Progenitor cell of endocrine pancreas (in vitro differentiated cells): ENCODE measurements at places on chromosomes 5 and 9. TPM values are rescaled to one million over a fixed set of nuclear protein-coding genes. Genes with fewer than 3 reads are reported as not detected.

Gene NAIP
- total RNA-seq = 39.4 and 46.3 TPM in 2 replicates

Gene PCDHA1
- not detected in 2 replicates for total RNA-seq

Gene IFNK
- total RNA-seq = not detected in 2 replicates

Gene EIF4E1B
- not detected in 2 replicates for total RNA-seq

Gene REEP2
- total RNA-seq = 20.0 and 22.1 TPM in 2 replicates

Gene TLX3
- total RNA-seq = not detected in 2 replicates

DNA sequence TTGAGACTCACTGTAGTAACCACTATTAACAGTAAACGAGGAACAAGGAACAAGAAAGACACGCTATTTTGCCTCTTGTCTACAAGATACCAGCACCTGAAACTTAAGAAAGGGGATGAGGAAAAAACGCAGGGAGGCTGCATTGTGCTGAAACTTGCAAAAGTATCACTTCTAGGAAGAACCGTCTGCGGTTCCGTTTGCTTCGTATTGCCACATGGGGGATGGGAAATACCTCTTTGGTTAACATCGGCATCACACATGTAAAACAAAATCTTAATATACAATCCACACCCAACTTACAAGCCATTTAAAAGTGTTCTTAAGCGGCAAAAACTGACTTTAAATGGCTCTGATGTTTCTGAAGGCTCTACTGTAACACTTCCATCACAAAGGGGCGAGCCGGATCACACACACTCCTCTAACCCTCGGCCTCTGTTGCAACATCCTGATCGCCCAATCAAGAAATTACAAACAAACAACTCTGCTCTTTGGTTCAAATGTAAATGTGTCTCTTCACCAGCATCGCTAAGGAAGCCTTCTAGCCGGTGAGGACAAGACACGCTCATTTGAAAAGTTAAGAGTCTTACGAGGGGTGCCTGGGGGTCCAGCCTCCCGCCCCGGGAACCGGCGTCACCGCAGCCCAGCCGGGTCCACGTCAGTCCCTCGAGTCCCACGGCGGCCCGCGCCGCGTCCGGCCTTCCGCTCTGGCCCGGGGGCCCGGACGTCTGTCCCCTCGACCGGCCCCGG is 621 bp downstream of the SEC16A start:
- peaks cover 25% of the 10 kb centered on the region for H3K4me1 ChIP-seq
- H3K27me3 ChIP-seq = peaks cover 3% of the 10 kb centered on the region
- H3K36me3 ChIP-seq = peaks cover 1% of the 10 kb centered on the region
- peak overlapping the region; percentile 96 for H3K4me3 ChIP-seq
- DNase-seq = no peak
- peak overlapping the region; percentile 93 for H3K27ac ChIP-seq

GRCh38 chr5:135869935-135870334 is 25.7 kb downstream of the IL9 start:
- DNase-seq = no peak
- no peaks in the 10 kb centered on the region for H3K4me1 ChIP-seq
- H3K27me3 ChIP-seq = peaks cover 12% of the 10 kb centered on the region
- H3K4me3 ChIP-seq = no peak overlapping the region
- H3K27ac ChIP-seq = no peak overlapping the region

DNA sequence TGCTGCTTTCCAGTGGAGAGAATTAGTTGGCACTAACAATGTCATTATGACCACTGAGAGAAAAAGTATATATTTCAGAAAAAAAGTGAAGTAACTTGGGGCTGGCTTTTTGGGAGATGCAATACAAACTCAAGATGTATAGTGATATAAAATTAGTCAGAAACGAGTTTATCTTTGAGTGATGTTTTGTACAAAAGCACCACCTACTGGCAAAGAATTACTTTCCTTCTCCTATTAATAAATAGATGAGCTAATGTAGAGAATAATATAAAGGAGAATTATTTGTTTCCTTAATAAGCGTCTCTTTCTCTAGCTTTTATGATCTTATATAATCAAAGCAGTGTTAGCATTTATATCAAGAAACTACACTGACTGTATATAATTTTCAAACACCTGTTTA is 158.8 kb downstream of the MEF2C start:
- peaks cover 5% of the 10 kb centered on the region for H3K4me1 ChIP-seq
- no peak for DNase-seq
- H3K36me3 ChIP-seq = no peaks in the 10 kb centered on the region
- H3K27ac ChIP-seq = no peak overlapping the region

- H3K4me1 ChIP-seq = no peaks in the 10 kb centered on the region
- DNase-seq = no peak
- no peaks in the 10 kb centered on the region for H3K36me3 ChIP-seq
- no peak overlapping the region for H3K27ac ChIP-seq
- no peak overlapping the region for H3K4me3 ChIP-seq
These were observed 16.5 kb upstream of the IRX4 start for GRCh38 chr5:1899201-1899600.

- H3K4me1 ChIP-seq = no peaks in the 10 kb centered on the region
- no peaks in the 10 kb centered on the region for H3K36me3 ChIP-seq
- H3K27ac ChIP-seq = no peak overlapping the region
These were observed 7.3 kb upstream of the SMIM3 start for GRCh38 chr5:150771034-150771795.

GRCh38 chr5:16144416-16144815 is 35.2 kb downstream of the MARCHF11 start:
- DNase-seq = no peak
- no peak overlapping the region for H3K27ac ChIP-seq
- no peaks in the 10 kb centered on the region for H3K36me3 ChIP-seq
- no peaks in the 10 kb centered on the region for H3K4me1 ChIP-seq
- no peaks in the 10 kb centered on the region for H3K27me3 ChIP-seq
- H3K4me3 ChIP-seq = no peak overlapping the region

DNA sequence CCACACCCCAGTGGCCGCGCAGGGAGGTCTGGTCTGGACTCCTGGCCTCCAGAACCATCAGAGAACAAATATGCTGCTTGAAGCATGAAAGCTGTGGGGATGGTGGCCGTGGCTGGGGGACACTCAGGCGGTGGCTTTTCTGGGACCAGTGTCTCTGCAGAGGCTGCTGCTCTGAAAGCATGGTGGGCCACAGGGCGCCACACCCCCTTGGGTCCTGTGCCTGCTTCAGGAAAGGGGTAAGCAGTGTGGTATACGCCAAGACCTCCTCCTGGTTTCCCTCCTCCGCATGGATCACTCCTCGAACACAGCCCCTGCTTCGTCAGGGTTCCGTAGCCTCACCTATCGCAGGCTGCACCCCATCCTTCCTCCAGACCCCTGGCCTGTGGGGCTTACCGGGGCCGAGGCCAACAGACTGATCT is 19.7 kb upstream of the TERT start:
- H3K4me1 ChIP-seq = peaks cover 22% of the 10 kb centered on the region
- H3K4me3 ChIP-seq = no peak overlapping the region
- peaks cover 8% of the 10 kb centered on the region for H3K36me3 ChIP-seq
- peaks cover 4% of the 10 kb centered on the region for H3K27me3 ChIP-seq
- no peak overlapping the region for H3K27ac ChIP-seq
- DNase-seq = no peak

- H3K4me3 ChIP-seq = no peak overlapping the region
- H3K4me1 ChIP-seq = no peaks in the 10 kb centered on the region
- peaks cover 3% of the 10 kb centered on the region for H3K27me3 ChIP-seq
- no peaks in the 10 kb centered on the region for H3K36me3 ChIP-seq
- peak; percentile 15 for DNase-seq
- no peak overlapping the region for H3K27ac ChIP-seq
These were observed 100.4 kb downstream of the TRIM36 start for GRCh38 chr5:115069087-115069968.

DNA sequence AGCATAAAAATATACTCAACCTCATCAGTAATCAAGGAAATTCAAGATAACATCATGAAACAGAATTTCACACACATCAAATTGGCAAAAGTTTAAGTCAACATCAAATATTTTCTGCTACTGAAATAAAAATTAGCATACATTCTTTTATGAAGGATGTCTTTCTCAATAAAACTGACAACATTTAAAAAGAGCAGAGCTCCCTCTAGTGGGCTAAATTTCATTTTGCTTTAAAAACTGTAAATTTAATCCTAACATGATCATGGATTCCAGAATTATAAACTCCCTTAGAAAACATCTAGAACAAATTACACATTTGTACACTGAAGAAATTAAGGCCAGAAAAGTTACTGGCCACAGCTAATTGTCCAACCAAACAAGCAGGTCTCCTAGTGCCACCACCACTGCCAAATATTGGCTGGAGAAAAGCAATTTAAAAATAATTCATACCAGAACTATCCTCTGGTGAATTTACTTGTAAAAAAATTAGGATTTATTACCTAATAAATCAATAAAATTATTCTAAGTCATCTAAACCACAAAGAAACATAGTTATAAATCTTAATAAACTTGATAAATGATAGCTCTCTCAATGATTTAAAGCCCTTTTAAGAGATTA is 31.2 kb downstream of the DEPDC1B start:
- H3K27me3 ChIP-seq = no peaks in the 10 kb centered on the region
- H3K4me1 ChIP-seq = peaks cover 40% of the 10 kb centered on the region
- H3K4me3 ChIP-seq = no peak overlapping the region
- DNase-seq = no peak

DNA sequence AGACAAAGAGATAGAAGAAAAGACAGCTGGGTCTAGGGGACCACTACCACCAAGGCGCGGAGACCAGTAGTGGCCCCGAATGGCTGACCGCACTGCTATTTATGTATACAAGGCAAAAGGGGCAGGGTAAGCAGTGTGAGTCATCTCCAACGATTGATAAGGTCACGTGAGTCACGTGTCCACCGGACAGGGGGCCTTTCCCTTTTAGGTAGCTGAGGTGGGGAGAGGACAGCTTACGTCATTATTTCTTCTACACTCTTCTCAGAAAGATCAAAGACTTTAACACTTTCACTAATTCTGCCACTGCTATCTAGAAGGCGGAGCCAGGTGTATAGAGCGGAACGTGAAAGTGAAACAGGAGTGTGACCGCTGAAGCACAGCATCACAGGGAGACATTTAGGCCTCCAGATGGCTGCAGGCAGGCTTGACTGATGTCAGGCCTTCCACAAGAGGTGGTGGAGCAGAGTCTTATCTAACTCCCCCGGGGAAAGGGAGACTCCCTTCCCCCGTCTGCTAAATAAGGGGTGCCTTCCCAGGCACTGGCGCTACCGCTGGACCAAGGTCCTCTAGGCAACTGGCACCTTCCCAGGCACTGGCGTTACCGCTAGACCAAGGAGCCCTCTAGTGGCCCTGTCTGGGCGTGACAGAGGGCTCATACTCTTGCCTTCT is 6.1 kb upstream of the PRR16 start:
- no peaks in the 10 kb centered on the region for H3K36me3 ChIP-seq
- peaks cover 16% of the 10 kb centered on the region for H3K4me1 ChIP-seq
- peaks cover 23% of the 10 kb centered on the region for H3K27me3 ChIP-seq
- DNase-seq = peak; percentile 43
- H3K4me3 ChIP-seq = peak overlapping the region; percentile 48

DNA sequence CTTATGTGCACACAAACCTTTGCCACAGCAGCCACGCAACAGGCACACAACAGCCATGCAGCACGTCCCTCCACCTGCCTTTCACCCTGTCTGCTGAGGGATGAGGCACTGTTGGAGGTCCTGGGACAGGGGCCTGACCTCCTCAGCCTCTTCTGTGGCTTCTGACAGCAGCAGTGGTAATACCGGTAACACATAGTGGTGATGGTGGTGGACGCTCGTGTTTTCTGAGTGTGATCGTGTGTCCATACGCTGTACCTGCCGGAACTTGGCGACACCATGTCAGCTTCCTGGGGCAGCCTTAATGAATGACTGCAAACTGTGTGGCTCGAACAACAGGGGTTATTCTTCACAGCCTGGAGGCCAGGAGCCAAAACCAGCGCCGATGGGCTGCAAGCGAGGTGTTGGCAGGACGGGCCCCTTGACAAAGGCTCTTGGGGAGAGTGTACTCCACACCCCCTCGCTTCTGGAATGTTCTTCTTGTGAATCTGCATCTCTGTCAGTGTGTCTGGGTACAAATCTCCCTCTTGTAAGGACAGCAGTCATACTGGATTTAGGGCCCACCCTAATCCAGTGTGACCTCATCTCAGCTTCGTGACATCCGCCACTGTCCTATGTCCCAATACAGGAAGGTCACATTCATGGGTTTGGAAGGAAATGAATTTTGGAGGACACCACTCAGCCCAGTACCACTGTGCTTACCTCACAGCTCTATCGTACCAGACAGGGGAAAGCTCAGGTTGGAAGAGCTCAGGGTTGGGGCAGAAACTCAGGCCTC is 55.3 kb upstream of the EXOC3 start:
- no peak overlapping the region for H3K4me3 ChIP-seq
- no peaks in the 10 kb centered on the region for H3K36me3 ChIP-seq
- H3K27ac ChIP-seq = no peak overlapping the region
